ENCODE measurements at places on chromosomes 3 and 15. TPM values are rescaled to one million over a fixed set of nuclear protein-coding genes. Genes with fewer than 3 reads are reported as not detected.

DNA sequence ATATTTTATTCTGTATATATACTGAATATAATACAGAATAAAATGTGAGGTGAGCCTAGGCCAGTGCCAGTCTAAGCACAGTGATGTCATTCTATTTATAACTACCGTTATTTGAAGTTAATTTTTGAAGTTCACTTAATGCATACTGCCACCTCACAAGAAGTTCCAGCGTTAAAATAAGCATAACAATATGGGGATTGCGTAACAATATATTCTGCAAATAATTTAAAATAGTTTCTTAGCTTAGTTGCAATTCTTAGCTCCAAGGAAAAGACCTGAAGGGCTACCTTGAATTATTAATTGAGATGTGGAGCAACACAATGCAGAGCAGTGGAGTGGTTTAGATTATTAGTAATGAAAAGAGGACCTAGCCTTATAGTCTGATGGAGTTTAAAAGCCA is 390.5 kb upstream of the ROBO1 start:
- DNase-seq: no peak

DNA sequence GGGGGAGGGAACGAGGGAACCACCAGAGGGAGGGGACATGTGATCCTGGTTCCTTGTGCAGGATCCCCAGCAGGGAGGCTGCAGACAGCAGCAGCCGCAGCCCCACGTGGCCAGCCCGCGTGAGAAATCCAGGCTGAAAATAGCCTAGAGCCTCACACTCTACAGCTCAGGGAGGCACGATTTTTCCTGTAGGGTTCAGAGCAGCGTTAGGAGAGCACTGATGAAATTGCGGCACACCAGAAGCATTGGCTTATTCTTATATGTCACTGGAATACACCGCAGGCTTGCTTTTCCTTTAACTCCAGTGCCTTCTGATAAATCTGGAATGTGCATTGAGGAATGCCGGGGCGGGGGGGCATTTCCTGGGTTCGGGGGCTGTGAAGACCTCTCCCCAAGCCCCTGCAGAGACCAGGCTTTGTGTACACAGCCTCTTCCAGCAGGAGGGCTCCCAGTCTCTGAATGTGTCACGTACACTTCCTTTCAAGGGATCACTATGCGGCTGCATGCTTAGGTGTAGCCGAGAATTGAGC is 193.0 kb downstream of the ATP10A start:
- DNase-seq: no peak

GRCh38 chr3:194633349-194634004 is at the start of gene TMEM44:
Gene TMEM44 (minus strand): TSS chr3:194633419. CDS start chr3:194633215, 204 bp downstream.
- DNase-seq: peak; percentile 77

- no peak for DNase-seq
Measured at GRCh38 chr3:123287962-123288302, 86.2 kb downstream of the SEC22A start.

- DNase-seq: no peak
Measured at GRCh38 chr3:48996640-48997039, 6.6 kb downstream of the P4HTM start.

- no peak for DNase-seq
Measured at GRCh38 chr3:88090681-88091080, 31.6 kb downstream of the ZNF654 start.

DNA sequence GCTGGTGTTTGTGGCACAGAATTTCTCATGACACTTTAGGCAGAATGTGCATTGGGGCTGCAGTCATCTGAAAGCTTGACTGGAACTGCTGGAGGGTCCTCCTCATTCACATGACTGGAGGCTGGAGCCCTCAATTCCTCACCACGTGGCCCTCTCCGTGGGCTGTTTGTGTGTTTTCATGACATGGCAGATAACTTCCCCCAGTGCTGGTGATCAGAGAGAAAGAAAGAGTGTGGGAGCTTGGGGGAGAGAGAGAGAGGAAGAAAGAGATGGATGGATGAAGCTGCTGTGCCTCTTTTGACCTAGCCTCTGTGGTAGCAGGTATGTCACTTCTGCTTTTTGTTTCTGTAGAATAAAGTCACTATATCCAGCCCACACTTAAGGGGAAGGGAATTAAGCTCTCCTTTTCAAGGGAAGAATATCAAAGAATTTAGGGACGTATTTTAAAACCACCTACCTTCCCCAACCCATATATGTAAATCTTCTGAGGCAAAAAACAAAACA is 169.6 kb upstream of the IL12A start:
- no peak for DNase-seq

DNA sequence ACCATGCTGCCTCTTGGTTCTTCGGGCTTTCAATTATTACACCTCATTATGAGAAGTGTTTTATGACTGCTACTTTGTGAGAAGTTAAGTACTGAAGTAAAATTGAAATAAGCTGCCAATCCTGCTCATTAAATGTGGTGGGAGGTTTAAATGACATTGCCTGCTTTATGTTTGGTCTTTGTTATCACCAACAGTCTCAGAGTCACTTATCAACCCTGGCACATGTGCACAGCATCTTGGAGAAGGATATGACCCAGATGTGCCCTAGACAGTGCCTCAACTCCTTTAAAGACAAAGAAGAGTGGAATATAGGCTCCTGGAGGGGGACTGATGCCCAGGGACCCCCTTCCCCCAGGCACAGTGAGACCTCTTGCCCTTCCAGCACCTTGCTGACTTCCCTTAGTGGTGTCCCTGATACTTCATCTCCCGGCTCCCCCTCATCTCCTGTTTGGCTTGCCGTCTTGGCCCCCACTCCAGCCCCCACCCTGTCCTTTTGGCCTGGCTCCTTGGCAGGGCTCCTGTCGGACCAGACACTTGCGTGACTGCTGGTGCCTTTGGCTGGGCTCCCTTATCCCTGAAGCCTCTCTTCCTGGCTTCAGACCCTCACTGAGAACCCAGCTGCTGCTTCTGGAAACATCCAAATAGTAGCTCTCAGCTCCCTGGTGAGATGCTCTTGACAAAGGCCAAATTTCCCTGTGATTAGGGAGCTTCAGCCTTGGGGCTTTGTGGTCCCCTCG is 39.8 kb downstream of the ARHGAP31 start:
- DNase-seq: no peak

DNA sequence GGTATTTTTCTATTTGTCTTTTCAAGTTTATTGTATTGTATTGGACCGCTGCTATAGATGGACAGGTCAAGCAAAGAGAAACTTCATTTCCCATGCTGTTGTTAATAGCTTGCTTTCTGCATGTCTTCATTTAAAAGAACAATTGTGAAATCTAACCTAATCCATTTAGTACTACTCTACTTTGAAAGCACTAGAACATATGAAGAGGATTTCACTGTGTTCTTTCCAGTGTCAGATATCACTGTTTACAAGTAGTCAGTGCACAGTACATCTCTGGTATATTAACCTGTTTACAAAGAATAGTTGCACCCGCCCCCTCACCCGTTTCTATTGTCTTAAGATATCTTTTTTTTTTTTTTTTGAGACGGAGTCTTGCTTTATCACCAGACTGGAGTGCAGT is 21.8 kb upstream of the EDEM1 start:
- DNase-seq: no peak

DNA sequence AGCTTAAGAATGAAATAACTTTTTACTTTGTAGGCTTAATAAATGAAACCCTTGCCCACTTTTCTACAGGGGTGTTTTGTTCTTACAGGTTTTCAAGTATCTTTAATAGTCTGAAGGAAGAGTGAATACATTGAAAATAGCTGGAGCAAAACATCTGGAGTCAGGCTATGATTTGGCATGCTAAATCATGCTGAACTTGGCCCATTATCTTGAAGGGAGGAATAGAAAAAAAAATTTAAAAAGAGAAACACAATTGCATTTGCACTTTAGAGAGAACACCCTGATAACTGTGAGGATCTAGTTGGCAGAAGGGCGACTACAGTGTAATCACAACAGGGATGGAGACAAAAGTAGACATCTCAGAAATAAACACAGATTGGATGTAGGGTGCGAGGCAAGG is 1.8 kb upstream of the IQGAP1 start:
- no peak for DNase-seq

GRCh38 chr3:182248349-182248880 is 536.7 kb downstream of the SOX2 start:
- no peak for DNase-seq

GRCh38 chr3:177013681-177014280 is 183.5 kb downstream of the TBL1XR1 start:
- DNase-seq: no peak

DNA sequence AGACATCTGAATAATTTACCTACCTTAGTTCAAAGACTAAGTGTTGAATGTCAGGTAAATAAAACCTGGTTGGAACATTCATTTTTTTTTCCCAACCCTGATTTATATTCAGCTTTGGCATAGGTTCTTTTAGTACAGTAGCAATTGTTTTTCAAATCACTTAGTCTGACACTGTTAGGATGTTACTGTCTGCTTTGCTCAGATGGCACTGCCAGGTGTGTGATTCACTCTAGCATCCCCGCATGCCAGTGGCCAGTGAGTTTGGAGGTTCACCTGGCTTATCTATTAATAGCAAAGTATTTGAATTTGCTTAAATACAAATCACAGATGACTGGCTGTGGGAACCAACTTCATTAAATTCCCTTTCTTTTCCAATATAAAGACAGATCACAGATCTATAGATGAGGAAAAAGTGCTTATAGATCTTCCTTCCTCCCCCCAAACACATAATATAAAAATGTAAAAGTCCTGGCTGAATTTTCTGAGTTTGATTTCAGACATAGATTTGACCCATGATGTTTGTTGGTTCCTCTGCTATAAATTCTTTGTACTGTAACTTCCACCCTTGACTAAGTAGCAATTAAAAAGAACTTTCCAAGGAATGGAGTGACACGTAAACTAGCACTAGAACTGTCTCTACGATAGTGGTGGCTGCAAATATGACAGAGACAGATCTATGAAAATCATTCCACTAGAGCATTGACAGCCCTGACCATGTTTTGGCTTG is 3.9 kb downstream of the THBS1 start:
- DNase-seq: no peak

- peak; percentile 41 for DNase-seq
Measured at GRCh38 chr15:99279827-99280226, 28.5 kb downstream of the LRRC28 start.

DNA sequence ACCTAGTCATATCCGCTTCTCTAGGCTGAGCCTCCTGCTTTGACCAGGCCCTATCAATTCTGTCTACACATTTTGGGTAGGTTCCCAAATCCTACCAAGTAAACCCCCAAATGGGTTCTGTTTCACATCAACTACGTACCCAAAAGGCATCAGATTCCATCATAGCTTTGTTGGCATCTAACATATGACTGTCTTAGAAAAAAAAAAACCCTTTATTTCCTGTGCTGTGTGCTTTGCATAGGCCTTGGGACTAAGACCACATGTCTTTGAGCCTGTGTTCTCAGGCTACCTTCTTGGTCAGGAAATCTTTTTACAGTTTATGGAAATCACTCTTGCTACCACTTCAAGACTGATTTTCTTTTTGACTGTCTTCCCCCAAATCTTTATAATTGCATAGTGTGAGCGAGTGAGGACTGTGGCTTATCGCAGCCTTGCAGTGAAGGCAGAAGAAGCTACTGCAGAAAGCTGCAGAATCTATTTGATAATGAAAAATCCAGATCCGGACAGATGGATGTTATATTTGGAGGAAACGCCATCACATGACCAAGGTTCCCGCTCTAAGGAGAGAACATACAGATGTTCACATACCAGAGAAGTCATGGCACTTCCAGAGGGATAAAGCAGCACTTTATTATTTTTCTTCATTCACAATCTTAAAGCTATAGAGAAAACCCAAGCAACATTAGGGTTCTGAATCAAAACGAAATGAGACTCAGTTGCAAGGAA is 111.2 kb downstream of the EOMES start:
- DNase-seq: no peak

DNA sequence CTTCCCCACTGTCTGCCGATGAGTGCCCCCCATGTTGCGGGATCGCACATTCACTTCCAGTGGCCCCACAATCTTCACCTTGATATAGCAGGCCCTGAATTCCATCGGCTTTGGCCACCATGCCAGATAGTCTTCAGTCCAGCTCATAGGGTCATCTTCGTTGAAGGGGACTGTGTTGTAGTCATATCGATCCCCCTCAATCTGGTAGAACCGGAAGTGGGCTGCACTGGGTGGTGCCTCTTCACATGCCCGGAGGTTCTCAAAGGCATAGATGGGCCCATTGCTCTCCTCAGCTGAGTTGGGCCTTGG is 12.1 kb upstream of the CLPX start:
- no peak for DNase-seq

DNA sequence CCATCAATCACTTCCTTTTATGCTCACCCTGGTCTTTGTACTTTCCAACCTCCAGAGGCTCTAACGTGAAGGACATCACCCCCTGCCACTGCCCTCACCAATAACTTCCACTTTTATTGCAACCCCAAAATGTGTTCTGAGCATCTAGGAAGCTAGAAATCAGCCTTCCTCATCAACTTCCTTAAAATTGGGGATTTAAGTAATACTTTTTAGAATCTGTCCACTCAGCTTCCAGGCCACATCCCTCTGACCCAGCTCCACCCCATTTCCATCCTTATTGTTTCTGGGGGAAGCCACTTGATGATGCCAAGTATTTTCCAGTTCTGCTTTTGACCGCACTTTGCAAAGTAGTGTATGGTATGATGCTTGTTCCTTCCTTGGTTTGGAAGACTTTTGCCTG is 73.5 kb upstream of the XCR1 start:
- DNase-seq: no peak

DNA sequence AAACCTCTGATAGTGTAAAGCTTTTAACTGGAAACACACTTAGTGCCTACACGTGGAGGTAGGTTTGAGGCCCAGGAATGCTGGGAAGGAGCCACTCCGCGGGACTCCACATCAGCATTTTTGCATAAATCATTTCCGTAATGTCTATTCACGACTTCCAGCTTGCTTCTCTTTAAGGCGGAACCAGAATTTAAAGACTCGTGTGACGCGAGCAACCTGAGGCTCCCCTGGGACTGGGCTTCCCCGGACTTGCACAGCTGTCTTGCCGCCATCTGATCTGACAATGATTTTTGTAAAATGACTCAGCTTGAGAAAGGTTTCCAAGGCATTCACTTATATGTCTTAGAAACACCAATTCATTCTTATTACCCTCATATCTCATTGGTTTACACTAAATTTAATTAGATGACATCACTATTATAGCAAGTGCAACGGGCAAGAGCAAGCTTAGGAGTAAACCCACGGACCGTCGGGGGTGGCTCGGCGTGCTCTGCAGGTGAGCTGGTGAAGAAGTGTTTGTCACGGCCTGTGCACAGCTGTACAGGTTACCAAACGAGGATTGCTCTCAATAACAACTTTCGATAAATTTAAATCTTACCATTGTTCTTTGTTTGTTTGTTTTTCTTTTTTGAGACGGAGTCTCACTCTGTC is 95.2 kb downstream of the CHSY1 start:
- no peak for DNase-seq

GRCh38 chr15:34336231-34336990 is 1.2 kb downstream of the SLC12A6 start:
- peak; percentile 41 for DNase-seq

GRCh38 chr3:45566196-45566595 is 28.4 kb upstream of the LIMD1 start:
- DNase-seq: no peak

GRCh38 chr15:98722209-98722608 is 73.9 kb downstream of the IGF1R start:
- DNase-seq: no peak

GRCh38 chr3:58557491-58557890 is 19.7 kb downstream of the FAM107A start:
- DNase-seq: no peak

- no peak for DNase-seq
Measured at GRCh38 chr3:10350324-10350985, 29.5 kb upstream of the SEC13 start.

The SHC4 gene
- total RNA-seq: 2.5 TPM

The SEMA3G gene
- total RNA-seq: not detected

The NMNAT3 gene
- total RNA-seq: 4.3 TPM

The POLG gene
- total RNA-seq: 101 TPM

The MORC1 gene
- total RNA-seq: not detected

The NME9 gene
- total RNA-seq: not detected

The TRPM1 gene
- not detected for total RNA-seq

The SPATA12 gene
- not detected for total RNA-seq

The RETNLB gene
- not detected for total RNA-seq

The SSUH2 gene
- total RNA-seq: 0.31 TPM
